Left renal cortex interstitium (tissue), 4 donors: ENCODE measurements at places on chromosomes 3 and 15.

DNA sequence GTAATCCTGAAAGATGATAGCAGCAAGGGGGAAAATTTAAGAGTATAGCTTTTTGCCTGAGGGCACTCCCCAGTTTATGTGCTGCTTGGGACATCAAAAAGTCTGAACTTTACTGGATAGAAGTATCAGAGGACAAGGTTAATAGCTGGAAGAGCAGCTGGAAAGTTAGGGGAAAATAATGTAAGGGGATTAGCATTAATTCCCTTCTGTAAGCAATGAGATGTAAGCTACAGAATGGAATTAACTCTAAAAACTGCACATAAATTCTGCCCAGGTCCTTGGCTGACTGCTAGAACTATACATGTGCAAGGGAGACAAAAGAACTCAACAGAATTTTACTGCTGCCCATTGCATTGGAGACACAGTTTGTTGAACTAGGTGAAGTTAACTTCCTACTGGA lies 55.6 kb downstream of the ATP11B start:
- no peak for DNase-seq

DNA sequence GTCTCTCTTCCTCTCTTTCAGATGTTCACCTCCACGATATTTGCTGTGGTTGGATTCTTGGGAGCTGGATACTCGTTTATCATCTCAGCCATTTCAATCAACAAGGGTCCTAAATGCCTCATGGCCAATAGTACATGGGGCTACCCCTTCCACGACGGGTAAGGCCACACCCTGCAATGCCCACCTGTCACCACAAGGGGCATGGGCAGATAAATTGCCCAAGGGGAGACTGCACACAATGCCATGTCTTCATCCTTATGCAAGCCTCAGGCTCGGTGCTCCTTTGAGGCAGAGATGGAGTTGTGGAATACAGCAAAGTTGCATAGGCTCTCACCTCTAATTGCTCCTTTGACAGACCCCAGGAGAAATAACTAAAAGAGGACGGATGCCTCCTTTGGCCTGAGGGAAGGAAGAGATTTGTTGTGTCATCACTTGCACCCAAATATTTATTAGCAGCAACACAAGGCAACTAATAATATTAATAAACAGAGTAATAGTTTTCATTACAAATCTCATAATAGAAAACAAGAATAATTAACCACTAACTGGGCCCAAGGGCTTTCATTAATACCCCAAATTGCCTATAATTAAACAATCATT lies 13.2 kb downstream of the TM4SF4 start:
- DNase-seq = no peak

- no peak for DNase-seq
Measured at GRCh38 chr15:33022629-33023028, 171.9 kb downstream of the FMN1 start.

DNA sequence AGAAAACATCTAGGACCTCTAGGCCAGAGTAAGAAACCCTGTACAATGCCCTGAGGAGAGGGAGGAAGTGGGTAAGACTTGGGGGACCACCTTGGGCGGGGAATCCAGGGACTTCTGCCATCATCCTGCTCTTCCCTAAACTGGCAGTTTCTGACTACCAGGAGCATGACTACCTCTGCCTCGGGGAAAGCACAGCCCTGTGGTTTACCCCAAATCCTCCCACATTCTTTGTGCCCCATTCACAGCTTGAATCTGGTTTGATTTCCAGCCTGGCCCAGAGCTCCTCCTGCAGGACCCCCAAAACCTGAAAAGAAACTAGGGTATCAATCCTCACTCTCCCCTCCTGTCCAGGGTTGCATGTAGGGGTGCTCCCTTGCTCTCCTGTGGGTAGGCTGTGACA lies 4.7 kb downstream of the C3orf18 start:
- DNase-seq = no peak

DNA sequence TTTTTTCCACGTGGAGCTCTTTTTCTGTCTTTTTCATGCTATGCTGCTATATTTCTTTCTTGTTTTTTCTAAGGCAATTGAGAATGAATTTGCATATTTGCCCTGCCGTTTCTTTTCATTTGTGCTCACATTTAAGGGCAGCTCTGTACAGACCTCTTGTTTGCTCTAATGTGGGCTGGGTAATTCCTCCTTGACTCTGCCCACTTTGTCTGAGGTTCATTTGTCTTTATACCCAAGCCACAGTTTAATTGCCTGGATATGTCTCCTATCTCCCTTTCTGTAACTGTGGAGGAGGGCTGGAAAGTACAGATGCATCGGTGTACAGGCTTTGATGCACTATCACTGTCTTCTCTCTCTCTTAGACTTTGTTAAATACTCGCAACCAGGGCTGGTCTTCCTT lies 195.9 kb downstream of the EPHB1 start:
- DNase-seq = no peak

DNA sequence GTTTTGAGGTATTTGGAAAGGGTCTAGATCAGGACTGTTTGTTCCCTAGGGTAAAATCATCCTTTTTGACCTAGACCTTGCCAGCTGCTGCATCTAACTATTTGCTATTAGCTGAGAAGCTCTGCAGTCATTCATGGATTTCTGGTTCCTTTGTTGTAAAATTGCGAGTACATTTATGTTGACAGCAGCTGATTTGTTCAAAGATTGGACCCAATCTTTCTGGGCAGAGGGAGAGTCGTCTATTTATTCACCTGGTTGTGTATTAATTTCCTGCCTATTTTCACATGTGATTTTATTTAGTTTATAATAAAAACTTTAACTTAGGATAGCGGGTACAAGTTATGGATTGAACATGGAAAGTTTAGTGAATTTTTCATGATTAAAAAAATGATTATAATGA lies 236.3 kb downstream of the CNTN4 start:
- no peak for DNase-seq

DNA sequence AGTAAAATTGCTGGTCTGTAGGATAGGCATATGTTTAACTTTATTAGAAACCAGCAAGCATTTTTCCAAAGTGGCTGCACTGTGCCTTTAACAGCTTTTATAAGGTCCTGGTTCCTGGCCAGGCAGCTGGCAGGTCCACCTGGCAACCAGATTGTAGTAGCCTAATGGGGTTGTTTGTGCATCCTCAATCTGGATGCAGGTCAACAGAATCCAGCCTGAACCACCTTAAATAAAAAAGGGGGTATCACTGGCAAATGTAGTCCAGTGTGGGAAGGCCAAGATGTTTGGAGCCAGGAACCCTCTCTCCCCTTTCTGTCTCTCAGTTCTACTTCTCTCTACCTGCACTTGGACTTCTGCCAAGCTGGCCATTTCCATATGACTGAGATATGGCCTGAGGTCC lies 200.3 kb downstream of the ZNF621 start:
- DNase-seq = no peak

- DNase-seq = no peak
Measured at GRCh38 chr3:11662392-11662990, 18.8 kb upstream of the VGLL4 start.

DNA sequence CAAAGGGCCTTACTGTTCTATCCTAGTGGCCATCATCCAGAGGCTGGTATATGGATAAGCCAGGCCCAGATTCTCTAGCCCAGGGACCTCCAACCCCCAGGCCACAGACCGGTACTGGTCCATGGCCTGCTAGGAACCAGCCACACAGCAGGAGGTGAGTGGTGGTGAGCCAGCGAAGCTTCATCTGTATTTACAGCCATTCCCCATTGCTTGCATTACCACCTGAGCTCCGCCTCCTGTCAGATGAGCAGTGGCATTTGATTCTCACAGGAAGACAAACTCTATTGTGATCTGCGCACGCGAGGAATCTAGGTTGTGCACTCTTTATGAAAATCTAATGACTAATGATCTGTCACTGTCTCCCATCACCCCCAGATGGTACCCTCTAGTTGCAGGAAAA lies 30.1 kb upstream of the TPM1 start:
- DNase-seq = no peak

- no peak for DNase-seq
Measured at GRCh38 chr3:56753206-56753820, 48.4 kb downstream of the ARHGEF3 start.

DNA sequence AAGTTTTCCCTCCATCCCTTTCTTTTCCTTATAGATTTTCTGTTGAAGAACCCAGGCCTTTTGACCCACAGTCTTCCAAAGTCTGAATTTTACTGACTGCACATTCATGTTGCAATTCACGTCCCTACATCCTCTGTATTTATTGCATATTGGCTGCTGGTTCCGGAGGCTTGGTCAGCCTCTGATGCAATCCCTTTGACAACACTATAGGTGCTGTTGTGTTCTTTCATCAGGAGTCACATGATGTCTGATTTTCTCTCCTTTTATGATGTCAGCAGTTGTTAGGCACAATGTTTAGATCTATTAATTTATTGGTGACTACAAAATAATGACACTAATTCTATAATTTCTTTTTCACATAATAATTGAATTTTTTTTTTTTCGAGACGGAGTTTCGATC lies 8.7 kb downstream of the CYP1A1 start:
- DNase-seq = no peak

DNA sequence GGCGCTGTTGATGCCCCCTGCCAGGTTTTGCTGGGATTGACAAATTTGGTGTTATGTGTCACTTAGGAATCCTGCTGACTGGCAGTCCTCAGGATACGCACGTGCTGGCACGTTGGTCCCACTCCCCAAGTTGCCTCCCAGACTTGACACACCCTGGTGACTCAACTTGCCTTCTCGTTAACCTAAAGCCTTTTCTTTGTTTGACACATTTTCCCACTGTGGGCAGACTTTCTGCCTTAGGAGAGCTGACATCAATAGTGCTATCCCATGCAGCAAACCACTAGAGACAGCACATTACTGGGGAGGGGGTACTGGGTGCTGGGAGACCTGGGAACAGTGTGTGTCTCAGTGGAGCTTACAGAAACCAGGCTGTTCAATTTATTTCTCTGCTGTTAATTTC lies 104.3 kb downstream of the OXNAD1 start:
- DNase-seq = no peak

GRCh38 chr15:101091080-101092017 lies 160.5 kb downstream of the CHSY1 start:
- DNase-seq = no peak

DNA sequence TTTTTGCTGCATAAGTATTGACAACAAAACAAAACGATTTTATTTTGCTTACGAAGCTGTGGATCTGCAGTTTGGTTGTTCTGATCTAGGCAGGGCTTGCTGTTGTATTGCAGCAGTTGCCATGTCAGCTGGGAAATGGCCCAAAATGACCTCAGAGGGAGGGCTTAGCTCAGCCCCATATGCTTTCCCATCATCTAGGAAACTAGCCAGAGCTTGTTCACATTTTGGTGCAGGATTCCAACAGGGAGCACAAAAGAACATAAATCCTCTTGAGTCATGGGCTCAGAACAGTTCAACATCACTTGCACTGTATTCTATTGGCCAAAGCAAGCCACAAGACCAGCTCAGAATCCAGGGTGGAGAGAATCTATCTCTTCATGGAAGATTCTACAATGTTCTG lies 42.2 kb upstream of the ROBO2 start:
- DNase-seq = no peak

DNA sequence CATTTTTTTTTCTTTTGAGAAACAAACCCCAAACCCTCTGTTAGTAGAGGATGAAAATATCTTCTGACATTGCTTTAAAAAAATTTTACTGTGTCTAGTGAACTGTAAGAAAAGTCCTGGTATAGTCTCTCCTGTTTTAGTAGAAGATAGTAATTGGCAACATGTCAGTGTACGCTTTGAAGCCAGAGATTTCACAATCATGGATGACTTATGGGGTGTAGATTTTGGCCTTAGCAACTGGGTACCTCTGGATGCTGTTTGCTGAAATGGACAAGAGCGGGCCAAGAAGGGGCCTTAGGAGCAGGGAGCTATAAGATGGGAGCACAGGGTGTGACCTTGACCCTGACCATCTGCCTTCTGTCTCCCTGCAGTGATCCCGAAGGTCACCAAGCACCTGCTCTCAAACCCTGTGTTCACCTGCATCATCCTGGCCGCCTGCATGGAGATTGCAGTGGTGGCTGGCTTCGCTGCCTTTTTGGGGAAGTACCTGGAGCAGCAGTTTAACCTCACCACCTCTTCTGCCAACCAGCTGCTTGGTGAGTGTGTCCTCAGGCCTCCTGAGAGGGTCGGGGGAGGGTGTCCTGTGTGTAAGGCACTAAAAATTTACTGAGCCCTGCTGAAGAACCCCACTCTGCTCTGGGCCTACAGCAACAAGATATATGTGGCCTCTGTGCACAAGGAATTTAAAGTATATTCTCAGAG lies 266.7 kb downstream of the SLCO3A1 start:
- no peak for DNase-seq

DNA sequence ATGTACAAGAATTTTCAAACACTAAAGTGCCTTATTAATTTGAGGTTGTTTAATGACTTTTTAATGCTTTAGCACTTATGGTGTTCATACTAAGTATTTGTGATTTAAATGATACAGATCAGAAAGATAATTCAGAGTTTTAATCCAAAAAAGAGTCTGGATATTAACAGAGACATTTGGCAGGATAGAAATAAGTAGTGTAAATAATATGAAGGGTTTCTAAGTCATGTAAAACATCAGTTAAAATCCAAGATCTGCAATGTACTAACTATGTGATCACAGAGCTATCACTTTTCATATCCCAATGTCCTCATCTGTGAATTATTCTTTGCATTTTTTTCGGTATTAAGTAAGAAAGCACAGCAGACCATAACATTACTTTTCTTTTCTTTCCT lies 62.9 kb downstream of the CD200 start:
- DNase-seq = no peak

DNA sequence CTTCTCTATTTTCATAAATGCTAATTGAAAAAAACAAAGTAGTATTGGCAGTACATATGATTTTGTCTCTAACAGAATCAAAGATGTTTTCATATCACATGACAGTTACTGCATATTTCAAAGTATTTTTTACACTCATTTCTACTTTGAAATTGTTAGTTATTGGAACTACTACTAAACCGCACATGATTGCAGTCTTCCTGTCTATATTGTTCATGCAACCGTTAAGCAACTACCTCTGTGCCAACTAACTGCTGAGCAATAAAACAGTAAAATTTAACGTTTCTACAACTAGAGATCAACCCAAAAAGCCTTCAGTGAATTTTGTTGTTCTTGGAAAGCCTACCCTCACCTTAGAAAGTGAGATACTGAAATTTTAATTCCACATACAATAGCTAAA lies 64.2 kb downstream of the DMXL2 start:
- DNase-seq = no peak

GRCh38 chr3:170713653-170714052 lies 127.8 kb upstream of the SLC7A14 start:
- DNase-seq = no peak

GRCh38 chr15:27495963-27496459 lies 525.0 kb downstream of the GABRG3 start:
- no peak for DNase-seq

DNA sequence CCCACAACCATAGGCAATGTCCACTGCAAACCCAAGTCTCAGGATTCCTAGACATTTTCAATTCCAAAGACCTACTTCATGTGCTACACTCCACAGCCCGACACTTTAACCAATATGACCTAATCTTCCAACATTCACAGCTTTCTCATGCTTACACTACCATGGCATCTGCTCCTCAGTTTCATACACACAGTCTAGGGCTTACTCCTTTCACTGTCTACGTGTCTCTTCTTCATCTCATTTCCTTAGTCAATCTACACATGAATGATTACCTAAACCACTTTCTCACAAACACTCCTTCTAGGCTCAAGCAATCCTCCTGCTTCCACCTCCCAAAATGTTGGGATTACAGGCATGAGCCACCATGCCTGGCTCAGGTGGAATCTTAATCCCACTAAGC lies 106.3 kb downstream of the STAG1 start:
- no peak for DNase-seq
